Posterior cingulate gyrus (tissue), 11 donors: ENCODE measurements at places on chromosomes 3 and 15.

GRCh38 chr15:92415639-92416297, 22.1 kb downstream of the ST8SIA2 start:
- DNase-seq, result no peak

GRCh38 chr3:66037330-66037985, 1.3 kb downstream of the MAGI1 start:
- DNase-seq, result peak; percentile 89

- no peak for DNase-seq
Measured at GRCh38 chr3:73739791-73740453, 115.2 kb upstream of the PDZRN3 start.

GRCh38 chr3:9398700-9399336, 1.4 kb downstream of the SETD5 start:
- DNase-seq, result no peak

GRCh38 chr15:78808550-78808949, 2.7 kb downstream of the ADAMTS7 start:
- DNase-seq, result no peak

GRCh38 chr3:23859012-23859743, 53.4 kb downstream of the UBE2E1 start:
- no peak for DNase-seq

DNA sequence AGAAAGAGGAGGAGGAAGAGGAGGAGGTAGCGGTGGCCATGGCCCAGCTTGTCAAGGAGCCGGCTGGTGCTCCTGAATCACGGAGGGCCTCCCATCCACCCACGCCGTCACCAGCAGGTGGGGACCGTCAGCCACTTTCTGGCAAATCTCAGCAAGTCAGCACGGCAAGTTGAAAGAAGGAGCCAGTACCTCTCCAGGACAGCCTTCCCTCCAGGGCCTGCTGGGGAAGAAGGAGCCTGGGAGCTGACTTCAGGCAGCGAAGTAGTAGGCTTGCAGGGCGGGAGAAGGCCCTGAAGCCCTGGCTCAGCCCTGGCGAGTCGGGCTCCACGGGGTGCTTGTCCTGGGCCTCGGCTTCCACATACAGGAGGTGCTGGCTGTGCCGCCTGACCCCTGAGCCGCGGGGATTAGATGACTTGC, 99.2 kb upstream of the TRPM1 start:
- DNase-seq, result peak; percentile 59

DNA sequence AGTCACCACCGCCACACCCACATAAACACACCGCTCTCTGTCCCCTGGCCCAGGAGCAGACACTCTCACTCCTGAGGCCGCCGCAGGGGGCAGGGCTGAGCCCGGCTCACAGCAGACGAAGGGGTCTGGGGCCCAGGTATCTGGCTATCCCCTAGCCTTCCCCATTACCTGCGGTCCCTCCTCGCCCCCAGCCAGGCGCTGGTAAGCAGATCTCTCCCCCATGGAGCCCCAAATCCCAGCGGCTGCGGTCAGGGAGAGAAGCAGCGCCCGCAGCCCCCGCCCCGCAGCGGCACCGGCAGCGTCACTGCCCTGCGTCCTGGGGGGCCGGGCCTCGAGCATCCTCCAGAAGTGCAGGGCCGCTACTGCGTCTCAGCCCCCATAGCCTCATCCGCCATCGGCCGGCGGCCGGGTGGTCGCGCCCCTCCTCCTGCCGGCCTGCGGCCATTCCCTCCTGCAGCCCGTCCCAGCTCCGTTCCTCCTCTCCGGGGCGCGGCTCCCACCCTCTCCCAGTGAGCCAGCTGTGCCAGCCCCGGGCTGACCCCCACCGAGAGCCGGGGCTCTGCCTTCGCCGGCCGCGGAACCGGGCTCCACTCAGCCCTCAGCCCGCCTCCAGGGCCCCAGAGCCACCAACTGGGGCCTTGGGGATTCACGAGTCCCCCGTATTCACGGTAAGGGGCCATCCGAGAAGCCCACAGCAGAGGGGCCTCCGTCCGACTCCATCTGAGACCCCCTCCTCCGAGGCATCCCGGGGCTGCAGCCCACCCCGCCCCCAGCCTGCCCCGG, 13.1 kb downstream of the TNK2 start:
- DNase-seq, result peak; percentile 89

DNA sequence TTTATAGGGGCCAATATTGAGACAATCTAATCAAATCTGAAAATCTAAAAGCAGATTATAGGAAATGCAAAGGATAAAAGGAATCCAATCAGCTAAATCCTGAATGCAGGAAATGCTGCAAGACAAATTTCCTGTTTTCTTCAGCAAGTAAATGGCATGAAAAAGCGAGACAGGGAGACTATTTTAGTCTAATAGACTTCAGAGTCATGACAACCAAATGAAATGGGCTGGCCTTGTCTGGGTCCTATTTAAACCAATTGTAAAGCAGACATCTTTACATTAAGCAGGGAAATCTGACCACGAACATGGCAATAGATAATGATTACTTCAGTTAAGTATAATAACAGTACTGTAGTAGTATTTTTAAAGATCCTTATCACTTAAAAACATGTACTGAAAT, 2.1 kb downstream of the DBR1 start:
- no peak for DNase-seq

DNA sequence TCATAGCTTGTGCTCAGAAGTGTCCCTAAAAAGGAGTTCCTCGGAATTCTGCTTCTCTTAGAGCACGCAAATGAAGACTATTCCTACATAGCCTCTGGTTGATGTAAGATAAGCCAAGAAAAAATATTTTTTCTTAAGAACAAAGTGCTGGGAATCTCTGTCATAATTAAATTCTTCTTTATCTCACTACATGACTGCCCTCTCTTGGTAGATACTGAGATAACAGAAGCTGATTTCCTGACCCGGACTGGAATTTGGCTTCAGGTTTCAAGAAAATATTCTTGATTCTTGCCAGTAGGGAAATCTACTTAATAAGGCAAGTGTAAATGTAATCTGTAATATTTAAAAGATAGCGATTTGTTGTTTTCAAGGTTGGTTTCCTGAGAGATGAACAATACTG, 31.3 kb upstream of the SETMAR start:
- DNase-seq, result no peak

DNA sequence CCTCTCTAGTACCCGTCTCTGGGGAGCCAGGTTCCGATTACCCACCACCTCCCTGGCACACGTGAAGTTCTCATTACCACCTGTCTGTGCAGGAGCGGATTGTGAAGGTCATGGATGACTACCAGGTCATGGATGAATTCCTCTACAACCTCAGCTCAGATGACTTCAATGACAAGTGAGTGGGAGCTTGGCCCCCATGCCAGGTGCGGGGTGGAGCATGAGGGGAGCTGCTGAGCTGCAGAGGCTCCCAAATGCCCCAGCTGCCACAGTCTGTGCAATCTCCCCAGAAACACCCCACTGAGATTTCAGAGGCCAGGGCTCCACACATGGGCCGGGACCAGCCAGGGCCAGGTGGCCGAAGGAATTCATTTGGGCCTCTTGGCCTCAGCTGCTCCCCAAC, 34.3 kb downstream of the DNAH1 start:
- DNase-seq, result no peak

- no peak for DNase-seq
Measured at GRCh38 chr3:52315006-52315405, 1.1 kb upstream of the DNAH1 start.
